Prostate gland (tissue), 2 donors: ENCODE measurements at places on chromosomes 3 and 15. TPM values are rescaled to one million over a fixed set of nuclear protein-coding genes. Genes with fewer than 3 reads are reported as not detected.

GRCh38 chr15:84929795-84930603, 45.5 kb downstream of the SLC28A1 start:
- no peaks in the 10 kb centered on the region for H3K27me3 ChIP-seq
- no peak overlapping the region for H3K4me3 ChIP-seq
- no peaks in the 10 kb centered on the region for H3K36me3 ChIP-seq
- no peaks in the 10 kb centered on the region for H3K4me1 ChIP-seq

- no peaks in the 10 kb centered on the region for H3K4me1 ChIP-seq
- no peaks in the 10 kb centered on the region for H3K27me3 ChIP-seq
- DNase-seq, result no peak
- H3K4me3 ChIP-seq, result no peak overlapping the region
- H3K27ac ChIP-seq, result peak overlapping the region; percentile 5
- no peaks in the 10 kb centered on the region for H3K36me3 ChIP-seq
These were observed 148.2 kb downstream of the ADAMTS9 start for GRCh38 chr3:64539451-64540196.

Gene SSUH2
- total RNA-seq, result 2.6 TPM

- H3K27me3 ChIP-seq, result no peaks in the 10 kb centered on the region
- no peaks in the 10 kb centered on the region for H3K4me1 ChIP-seq
- DNase-seq, result no peak
- H3K27ac ChIP-seq, result no peak overlapping the region
These were observed 17.4 kb downstream of the SETD5 start for GRCh38 chr3:9414826-9415225.

GRCh38 chr3:16587047-16587680, 18.1 kb downstream of the DAZL start:
- no peak overlapping the region for H3K4me3 ChIP-seq
- H3K27me3 ChIP-seq, result no peaks in the 10 kb centered on the region
- H3K36me3 ChIP-seq, result no peaks in the 10 kb centered on the region
- no peak overlapping the region for H3K27ac ChIP-seq

GRCh38 chr3:56801662-56802377, at the start of gene ARHGEF3:
TSS of gene ARHGEF3 (minus strand) at chr3:56801949. CDS start at chr3:56801798, 151 bp downstream.
- no peaks in the 10 kb centered on the region for H3K4me1 ChIP-seq
- peak; percentile 82 for DNase-seq
- H3K27ac ChIP-seq, result peak within 1 kb of the TSS; percentile 47
- no peaks in the 10 kb centered on the region for H3K27me3 ChIP-seq
- peak within 1 kb of the TSS; percentile 69 for H3K4me3 ChIP-seq
